ENCODE measurements at places on chromosomes 4 and X.

GRCh38 chr4:26813698-26814097 lies 46.9 kb upstream of the STIM2 start:
- DNase-seq = no peak

GRCh38 chr4:112736718-112737135 lies 99.8 kb downstream of the LARP7 start:
- DNase-seq = no peak

GRCh38 chr4:4735136-4735750 lies 124.2 kb upstream of the MSX1 start:
- DNase-seq = no peak

DNA sequence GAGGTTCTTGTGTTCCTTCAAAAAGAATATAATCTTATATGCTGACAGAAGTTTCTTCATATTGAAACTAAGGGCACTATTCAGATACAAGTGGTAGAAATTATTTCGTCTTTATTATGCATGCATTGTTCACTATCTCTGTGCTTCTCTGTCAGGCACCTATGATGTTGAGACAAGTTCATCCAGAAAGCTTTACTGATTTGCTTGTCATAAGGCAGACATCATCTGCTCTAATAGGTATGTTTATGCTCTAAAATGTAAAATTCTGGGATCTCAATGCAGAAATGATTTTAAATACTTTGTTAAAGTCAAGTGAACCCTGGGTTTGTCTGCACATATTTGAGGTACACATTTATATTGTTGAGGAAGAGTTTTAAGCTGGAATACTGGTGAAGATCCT lies 3.6 kb downstream of the UGT2B11 start:
- no peak for DNase-seq

DNA sequence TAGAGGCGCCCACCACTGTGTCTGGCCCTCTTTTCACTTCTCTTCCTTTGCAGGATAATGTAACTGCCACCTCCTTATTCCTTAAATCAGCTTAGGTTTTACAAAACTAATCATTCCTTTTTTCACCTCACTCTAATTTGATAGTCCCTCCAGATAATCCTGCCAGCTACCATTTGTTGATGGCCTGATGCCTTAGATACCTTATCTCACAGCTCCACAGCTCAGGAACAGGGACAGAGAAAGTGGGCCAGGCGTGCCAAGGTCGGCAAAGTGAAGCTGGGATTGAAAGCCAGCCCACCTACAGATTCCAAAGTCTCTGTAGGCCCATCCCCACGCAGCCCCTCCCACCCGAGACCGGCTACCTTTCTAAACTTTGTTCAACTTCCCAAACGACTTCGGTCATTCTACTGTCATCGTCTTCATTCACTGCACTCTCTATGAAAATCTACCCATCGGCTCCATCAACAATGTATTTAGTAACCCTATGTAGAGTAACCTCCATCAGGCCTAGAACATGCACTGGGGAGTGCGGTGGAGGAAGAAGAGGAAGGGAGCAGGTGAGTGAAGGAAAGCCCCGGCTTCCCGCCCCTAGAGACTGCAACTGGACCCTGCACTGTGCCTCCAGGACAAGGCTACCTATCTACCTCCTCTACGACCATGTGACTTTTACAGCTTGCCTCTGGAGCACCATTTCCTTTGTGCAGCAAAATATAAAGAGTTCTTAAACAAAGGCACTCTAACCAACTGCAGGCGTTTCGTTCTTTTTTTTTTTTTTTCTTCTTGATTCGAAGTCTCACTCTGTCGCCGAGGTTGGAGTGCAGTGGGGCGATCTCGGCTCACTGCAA lies 1.5 kb downstream of the CASP6 start:
- no peak for DNase-seq

Data from H54 (cell line).